ENCODE measurements at places on chromosomes 3 and 15. TPM values are rescaled to one million over a fixed set of nuclear protein-coding genes. Genes with fewer than 3 reads are reported as not detected.

The CSPG5 gene
- total RNA-seq: 0.47 TPM

The SMCO1 gene
- total RNA-seq: not detected

The ROBO2 gene
- 0.28 TPM for total RNA-seq

The THRB gene
- 33.7 TPM for total RNA-seq

- peak; percentile 6 for DNase-seq
Observed at GRCh38 chr3:123147754-123148535, 53.8 kb upstream of the SEC22A start.

GRCh38 chr3:11642431-11643191, 1.1 kb downstream of the VGLL4 start:
- peak; percentile 76 for DNase-seq

- DNase-seq: no peak
Observed at GRCh38 chr3:152252755-152253154, 16.0 kb upstream of the MBNL1 start.

- DNase-seq: no peak
Observed at GRCh38 chr3:63954182-63954581, 42.0 kb upstream of the SCAANT1 start.

DNA sequence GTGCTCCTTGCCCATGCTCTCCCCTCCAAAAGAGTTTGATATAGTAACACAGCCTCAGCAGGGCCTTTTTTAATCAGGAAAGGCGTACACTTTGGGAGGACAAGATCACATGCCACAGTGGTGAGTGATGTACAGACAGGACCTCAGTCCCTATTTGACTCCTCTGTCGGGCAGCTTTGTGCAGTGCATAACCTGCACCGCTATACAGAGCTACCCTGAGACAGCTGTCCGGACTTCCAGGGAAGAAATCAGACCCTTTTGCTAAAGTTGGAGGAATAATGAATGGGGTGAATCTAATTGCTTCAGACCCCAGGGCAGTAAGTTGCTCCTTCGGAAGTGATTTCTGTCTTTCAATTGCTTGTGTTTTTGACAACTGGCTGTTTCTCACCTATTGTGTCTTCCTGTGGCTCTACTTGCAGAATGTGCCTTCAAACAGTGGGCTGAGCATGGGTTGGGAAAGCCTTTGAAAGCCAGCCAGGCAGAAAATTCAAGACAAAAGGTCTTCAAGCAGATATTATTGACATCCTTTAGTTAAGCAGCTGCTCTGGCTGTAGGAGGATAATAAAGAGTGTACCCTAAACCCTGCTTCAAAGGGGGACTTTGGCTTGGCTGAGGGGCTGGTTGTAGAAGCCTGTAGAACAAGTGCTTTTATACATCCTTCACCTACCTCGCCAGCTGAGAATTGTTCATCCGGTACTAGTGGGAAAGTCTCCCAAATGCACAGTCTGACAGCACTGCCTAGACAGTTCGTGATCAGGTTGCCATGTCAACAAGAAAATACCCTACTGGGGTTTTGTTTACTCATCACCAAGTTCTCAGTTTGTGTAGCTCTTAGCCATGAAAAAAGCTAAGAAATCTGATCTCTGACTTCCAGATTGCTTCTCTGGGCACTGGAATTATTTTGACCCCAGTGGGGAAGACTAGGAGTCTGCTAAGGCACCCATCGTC, 35.1 kb downstream of the SNTN start:
- DNase-seq: no peak

- no peak for DNase-seq
Observed at GRCh38 chr3:194928227-194928626, 242.5 kb downstream of the FAM43A start.

GRCh38 chr15:35775471-35775870, 229.5 kb upstream of the DPH6 start:
- no peak for DNase-seq

GRCh38 chr15:66886241-66886675, 179.1 kb upstream of the SMAD3 start:
- no peak for DNase-seq

DNA sequence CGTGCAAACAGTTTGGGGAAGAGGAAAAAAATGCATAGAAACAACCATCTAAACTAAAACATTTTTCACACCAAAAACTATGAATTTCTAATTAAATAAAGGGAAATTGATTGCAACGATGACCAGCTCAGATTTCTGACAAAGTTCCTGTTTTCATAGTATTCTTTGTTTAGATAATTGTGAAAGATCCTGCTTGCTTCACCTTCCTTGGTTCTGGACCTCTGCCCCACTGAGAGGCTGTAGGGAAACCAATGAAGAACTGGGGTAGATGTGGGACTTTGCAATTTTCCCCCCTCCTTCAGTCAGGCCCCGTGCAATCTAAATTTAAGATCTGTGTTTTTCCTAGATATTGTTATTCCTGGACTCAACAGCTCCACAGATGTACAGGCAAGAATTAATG, 13.8 kb upstream of the TEX264 start:
- DNase-seq: no peak

DNA sequence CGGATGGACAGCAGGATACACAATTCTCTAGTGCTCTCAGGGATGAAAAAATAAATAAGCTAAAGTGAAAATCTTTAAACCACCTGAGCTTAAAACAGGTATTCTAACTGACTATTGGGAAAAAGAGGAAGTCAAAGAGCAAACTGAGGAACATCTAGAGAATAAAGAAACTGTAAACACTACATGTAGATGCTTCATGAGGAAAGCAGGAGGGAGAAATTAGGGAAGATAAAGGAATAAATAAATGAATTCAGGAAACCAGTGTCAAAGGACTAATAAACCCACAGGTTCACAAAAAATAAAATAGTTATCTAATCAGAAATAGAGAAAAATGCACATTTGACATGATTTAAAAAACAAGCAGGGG, 525 bp upstream of the MCCC1 start:
- DNase-seq: no peak

DNA sequence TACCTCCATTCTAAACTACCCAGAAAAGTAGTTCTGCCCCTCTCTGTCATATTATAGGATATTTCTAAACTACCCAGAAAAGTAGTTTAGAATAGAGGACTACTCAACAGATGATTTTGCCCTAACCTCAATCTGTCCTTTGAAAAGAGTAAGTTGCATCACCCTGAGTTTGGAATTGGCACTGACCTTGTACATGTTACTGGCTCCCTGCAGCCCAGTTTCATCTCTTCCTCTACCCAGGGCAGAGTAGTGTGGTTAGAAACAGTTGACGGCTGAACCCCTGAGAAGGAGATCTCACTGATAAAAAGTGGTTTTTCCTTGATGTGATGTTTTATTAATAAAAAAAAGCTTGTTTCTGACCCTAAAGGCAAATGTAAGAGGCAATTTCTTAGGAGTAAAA, 340.5 kb upstream of the NECTIN3 start:
- no peak for DNase-seq

DNA sequence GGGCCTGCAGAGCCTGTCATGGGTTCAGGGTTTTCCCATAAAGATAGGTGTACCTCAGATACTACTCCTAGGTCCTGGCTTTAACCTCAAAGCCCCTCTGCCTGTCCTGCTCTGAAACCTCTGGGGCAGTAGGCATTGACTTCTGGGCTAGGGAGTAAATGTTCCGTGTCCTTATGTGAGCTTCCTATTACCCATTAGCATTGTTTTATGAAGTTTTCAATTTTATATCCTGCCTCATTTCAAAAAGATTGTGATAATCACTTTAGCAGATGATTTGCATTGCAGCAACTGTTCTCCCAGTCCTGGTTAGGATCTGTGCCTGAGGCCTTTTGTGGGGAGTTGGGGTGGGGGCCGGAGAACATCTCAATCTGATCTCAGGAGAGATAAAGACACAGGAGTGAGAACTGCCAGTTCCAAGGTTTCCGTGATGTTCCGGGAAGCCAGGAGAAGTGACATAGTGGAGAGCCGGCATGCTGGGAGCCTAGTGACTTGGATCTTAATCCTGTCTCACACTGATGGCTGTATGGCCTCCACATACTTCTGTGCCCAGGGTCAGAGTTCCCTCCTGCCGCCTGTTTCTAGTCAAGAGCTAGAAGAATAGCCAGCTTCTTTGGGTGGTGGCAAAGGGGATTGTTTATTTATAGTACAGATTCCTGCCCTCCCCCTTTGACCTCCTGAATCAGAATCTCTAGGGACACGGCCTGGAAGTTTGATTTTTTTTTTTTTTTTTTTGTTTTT, 10.6 kb downstream of the TPM1 start:
- no peak for DNase-seq

GRCh38 chr3:117277816-117278215, 568.2 kb downstream of the TUSC7 start:
- no peak for DNase-seq

DNA sequence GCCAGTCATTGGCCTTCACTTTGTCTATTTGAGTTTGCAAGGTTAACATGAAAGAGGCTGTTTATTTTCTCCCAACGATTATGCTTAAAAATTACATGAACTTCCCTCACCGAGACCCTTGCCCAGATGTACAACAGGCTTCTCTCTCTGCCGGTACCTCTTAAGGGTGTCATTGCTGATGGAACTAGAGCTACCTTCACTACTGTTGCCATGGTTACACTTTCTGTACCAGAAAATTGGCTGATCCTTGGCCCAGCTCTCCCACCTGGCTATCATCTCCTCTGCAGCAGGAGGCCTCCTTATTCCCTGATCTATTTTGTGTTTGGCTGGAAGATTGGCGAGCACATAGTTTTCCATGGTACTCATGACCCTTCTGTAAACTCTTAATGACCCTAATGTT, 24.0 kb upstream of the LIPC start:
- DNase-seq: no peak

- DNase-seq: peak; percentile 78
Observed at GRCh38 chr3:14780927-14781507, 37.7 kb upstream of the FGD5 start.

DNA sequence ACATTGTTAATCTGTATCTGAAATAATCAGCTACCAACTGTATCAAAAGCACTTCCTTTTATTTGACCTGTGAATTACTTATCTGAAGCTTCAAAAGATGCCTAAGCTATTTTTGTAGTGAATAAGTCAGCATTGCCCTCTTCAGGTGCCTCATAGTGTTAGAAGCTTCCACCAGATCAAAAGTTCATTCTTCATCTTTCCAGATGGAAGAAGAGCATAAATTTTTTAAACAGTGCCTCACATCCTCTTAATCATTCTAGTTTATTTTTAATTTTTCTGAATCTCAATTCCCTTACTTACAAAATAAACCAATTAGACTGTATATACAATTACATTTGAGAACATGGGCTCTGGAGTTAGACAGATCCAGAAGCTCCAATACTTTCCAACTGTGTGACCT, 65.0 kb downstream of the MYO5A start:
- DNase-seq: no peak

- DNase-seq: peak; percentile 85
Observed at GRCh38 chr15:58227706-58228543, 89.7 kb downstream of the AQP9 start.

- no peak for DNase-seq
Observed at GRCh38 chr3:179655236-179655635, 2.4 kb downstream of the USP13 start.

- no peak for DNase-seq
Observed at GRCh38 chr15:26971271-26972018, 464 bp downstream of the GABRG3 start.

DNA sequence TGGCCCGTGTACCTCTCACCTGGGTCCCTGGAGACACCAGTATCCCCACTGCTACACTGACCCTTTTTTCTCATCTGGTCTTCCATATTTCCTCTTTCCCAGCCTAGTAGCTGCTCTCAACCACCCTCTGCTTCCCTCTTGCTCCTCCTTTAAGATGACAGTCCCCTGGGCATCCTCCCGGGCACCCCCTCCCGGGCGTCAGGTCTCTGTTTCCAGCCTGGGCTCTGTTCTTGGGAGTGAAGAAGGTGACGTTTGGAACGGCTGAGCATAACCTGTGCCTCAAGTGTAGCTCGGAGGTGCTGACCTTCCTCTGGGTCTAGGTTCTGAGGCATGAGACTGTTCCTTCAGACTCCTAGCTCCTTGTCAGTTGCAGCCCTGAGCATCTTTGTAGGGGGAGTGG, 101.2 kb downstream of the VGLL4 start:
- no peak for DNase-seq

DNA sequence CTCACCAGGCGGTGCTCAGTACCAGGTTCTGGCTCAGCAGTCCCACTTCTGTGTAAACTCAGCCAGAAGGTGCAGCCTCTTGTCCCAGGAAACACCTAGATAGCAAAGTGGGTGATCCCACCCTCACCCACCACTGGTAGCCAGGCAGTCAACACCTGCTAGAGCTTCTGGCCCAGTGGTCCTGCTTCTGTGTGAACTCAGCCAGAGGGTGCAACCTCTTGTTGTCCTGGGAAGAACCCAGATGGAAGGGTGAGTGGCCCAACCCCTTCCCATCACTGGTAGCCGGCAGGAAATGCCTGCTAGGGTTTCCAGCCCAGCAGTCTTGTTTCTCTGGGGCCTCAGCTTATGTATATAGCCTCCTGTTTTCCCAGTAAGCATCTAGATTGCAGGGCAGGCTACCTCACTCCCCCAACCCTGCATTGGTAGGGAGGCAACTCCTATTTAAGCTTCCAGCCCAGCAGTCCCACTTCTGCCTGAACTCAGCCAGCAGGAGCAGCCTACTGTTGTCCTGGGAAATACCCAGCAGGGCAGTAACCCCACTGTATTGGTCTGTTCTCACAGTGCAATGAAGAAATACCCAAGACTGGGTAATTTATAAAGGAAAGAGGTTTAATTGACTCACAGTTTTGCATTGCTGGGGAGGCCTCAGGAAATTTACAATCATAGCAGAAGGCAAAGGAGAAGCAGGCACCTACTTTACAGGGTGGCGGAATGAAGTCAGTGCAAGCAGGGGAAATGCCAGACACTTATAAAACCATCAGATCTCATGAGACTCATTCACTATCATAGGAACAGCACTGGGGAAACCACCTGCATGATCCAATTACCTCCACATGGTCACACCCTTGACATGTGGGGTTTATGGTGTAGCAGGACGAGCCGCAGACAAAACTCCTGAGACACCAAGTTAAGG, 110.6 kb downstream of the DTWD1 start:
- DNase-seq: peak; percentile 28

DNA sequence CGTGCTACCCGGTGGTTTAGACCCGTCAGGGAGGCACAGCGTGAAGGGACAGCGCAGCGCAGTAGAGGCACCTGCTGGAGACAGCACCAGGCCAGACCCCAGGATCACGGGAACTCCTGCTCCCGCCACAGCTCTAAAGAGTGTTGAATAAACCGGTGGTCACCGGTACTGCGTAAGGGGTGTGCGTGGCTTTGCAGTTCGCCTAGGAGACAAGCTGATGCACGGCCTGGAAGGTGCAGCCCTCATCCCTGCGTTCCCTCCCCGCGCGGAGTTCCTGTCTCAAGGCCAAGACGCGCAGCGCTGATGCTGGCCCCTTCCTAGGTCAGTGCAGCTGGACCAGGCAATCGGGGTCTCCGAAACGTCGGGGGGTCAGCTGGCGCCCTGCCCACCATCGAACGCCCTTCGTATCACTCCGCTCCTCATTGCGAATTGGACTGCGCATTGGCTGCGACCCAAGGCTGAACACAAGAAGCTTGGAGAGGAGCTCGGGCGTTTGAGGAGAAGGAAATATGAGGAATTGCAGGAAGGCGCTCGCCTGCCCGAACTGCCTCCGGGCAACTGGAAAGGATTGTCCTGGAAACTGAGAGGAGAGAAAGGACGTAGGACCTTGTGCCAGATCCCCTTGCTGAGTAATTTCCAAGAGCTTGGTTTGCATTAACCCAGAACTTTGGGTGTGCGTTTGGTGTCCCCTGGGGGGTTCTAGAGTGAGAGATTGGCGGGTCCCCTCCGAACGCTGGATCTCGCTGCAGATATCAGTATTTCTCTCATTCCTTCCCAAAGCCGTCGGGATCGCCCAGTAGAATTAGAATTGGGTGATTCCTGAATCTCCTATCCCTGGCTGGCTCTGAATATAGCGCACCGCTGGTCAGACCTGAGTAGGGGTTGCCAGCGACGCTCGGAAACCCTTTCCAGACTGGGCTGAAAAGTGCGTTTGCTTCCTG, 2.3 kb upstream of the SOX14 start:
- no peak for DNase-seq

GRCh38 chr3:186380622-186381380, 18.8 kb upstream of the DGKG start:
- DNase-seq: no peak
